ENCODE measurements at places on chromosomes 1 and 21. TPM values are rescaled to one million over a fixed set of nuclear protein-coding genes. Genes with fewer than 3 reads are reported as not detected.

DNA sequence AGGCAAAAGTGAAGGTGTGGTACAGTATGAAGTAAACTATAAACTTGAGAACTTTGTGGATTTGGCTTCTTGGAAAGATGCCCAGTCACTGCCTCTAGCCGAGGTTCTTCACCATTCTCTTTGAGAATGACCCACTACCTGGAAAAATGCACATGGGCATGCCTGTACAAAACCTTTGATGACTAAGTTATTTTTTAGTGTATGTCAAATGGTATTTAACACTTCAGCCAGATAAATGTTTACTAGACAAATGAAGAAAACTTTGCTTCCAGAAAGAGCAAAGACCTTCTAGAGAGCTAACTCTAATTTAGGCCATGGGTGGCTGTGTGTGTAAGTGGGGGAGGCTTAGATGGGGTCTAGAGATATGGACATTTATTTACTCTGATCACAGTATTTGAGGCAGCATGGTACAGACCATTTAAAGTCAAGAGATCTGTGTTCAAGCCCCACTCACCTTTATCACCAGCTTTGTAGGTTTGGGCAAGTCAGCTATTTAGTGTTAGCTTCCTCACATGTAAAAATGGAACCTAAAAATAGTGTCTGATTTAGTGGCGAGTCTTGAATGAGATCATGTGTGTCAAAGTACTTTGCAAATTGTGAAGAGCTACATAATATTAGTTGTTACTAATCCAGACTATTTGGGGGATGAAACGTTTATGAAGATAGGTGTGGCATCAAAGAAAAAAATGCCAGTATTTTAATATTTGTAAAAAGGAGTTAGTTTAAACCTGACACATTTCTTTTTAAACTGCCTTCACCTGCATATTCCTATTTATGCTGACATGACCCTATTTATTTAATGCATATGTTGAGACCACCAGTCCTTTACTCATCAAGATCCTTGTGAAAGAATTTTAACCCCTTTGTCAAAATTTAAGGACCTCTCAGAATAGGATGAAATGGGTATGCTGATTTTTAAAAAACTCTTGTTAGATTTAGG is 20.2 kb downstream of the NFYC start:
- peak overlapping the region; percentile 84 for H3K27ac ChIP-seq
- peaks cover 66% of the 10 kb centered on the region for H3K4me1 ChIP-seq
- H3K27me3 ChIP-seq = no peaks in the 10 kb centered on the region
- peak overlapping the region; percentile 41 for H3K4me3 ChIP-seq
- DNase-seq = peak; percentile 22

- H3K27me3 ChIP-seq = no peaks in the 10 kb centered on the region
- no peaks in the 10 kb centered on the region for H3K4me1 ChIP-seq
- no peak overlapping the region for H3K27ac ChIP-seq
- H3K36me3 ChIP-seq = no peaks in the 10 kb centered on the region
These were observed 164.7 kb downstream of the NRIP1 start for GRCh38 chr21:14900058-14900457.

CHIA gene
- total RNA-seq = not detected

HHAT gene
- total RNA-seq = 2.2 TPM

GRCh38 chr1:30900931-30901560 is 7.5 kb downstream of the SDC3 start:
- H3K36me3 ChIP-seq = no peaks in the 10 kb centered on the region
- DNase-seq = no peak
- peak overlapping the region; percentile 76 for H3K27ac ChIP-seq
- no peaks in the 10 kb centered on the region for H3K27me3 ChIP-seq
- H3K4me3 ChIP-seq = no peak overlapping the region
- peaks cover 26% of the 10 kb centered on the region for H3K4me1 ChIP-seq

GRCh38 chr1:38991638-38992411 is 749 bp downstream of the AKIRIN1 start:
- H3K4me1 ChIP-seq = peaks cover 19% of the 10 kb centered on the region
- peak overlapping the region; percentile 100 for H3K4me3 ChIP-seq
- peak overlapping the region; percentile 97 for H3K27ac ChIP-seq
- no peaks in the 10 kb centered on the region for H3K36me3 ChIP-seq
- DNase-seq = peak; percentile 37

EGLN1 gene
- total RNA-seq = 44.0 TPM

DNA sequence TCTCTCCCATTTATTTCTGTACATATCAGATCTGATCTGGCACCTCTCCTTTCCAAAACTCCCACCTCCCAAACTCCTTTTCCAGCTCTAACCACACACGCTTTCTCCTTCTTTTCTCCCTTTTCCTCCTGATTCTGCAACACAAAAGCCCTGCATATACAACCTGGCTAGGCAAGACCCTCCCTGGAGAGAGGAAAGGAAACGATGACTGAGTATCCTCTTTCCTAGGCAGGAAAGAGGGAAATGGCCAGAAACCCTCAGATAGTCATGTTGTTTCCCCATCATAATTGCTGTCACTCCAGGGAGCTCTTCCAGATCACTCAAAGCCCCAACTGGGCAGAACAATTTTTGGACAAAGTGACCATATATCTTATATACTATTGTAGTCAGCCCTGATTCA is 32.3 kb upstream of the PRELP start:
- no peak for DNase-seq
- no peaks in the 10 kb centered on the region for H3K27me3 ChIP-seq
- H3K36me3 ChIP-seq = no peaks in the 10 kb centered on the region
- no peak overlapping the region for H3K4me3 ChIP-seq
- H3K4me1 ChIP-seq = peaks cover 17% of the 10 kb centered on the region

DNA sequence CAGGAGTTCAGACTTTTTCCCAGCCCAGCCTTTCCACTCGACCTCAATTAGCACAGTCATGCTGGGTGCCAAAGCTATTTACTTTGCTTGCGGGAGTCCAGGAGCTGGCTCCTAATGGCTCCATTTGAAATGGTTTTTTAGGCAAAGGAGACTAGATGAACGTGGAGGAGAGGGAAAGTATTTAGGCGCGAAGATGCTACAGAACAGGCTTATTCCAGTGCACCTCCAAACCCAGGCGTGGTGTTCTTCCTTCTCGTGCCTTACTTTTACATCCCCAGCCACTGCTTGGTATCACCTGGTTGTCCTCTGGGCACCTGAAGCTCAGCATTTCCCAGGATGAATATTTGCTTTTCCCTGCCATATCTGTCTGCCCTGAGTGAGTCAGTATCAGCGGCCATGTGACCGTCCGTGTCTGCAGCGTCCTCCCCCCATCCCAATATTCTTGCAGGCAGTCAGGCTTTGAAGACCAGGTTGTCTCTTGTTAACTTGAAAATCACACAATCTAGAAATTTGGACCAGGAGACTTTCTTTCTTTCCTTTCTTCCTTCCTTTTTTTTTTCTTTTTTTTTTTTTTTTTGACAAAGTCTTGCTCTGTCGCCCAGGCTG is 198.5 kb downstream of the DYRK1A start:
- no peak for DNase-seq
- H3K27ac ChIP-seq = peak overlapping the region; percentile 91
- peaks cover 22% of the 10 kb centered on the region for H3K4me1 ChIP-seq
- H3K27me3 ChIP-seq = no peaks in the 10 kb centered on the region
- H3K4me3 ChIP-seq = no peak overlapping the region

- no peaks in the 10 kb centered on the region for H3K27me3 ChIP-seq
- DNase-seq = no peak
- no peak overlapping the region for H3K27ac ChIP-seq
- no peak overlapping the region for H3K4me3 ChIP-seq
- no peaks in the 10 kb centered on the region for H3K4me1 ChIP-seq
- no peaks in the 10 kb centered on the region for H3K36me3 ChIP-seq
These were observed 183.6 kb downstream of the NR5A2 start for GRCh38 chr1:200211157-200211556.

GRCh38 chr1:160104486-160104885 is 6.1 kb upstream of the IGSF8 start:
- peaks cover under 1% of the 10 kb centered on the region for H3K27me3 ChIP-seq
- no peaks in the 10 kb centered on the region for H3K36me3 ChIP-seq
- peak overlapping the region; percentile 31 for H3K27ac ChIP-seq
- no peak overlapping the region for H3K4me3 ChIP-seq
- H3K4me1 ChIP-seq = peaks cover 34% of the 10 kb centered on the region

- no peak overlapping the region for H3K27ac ChIP-seq
- no peaks in the 10 kb centered on the region for H3K27me3 ChIP-seq
- no peaks in the 10 kb centered on the region for H3K4me1 ChIP-seq
- H3K36me3 ChIP-seq = no peaks in the 10 kb centered on the region
- DNase-seq = no peak
These were observed 175.5 kb downstream of the PGBD5 start for GRCh38 chr1:230250666-230251065.

All from transverse colon (tissue), 4 donors.